ENCODE measurements at places on chromosomes 3 and 15. TPM values are rescaled to one million over a fixed set of nuclear protein-coding genes. Genes with fewer than 3 reads are reported as not detected.
A peak's percentile ranks its signal among the peaks of the same experiment; 100 is the strongest.

GRCh38 chr3:24407980-24408680 is 86.5 kb downstream of the THRB start:
- no peaks in the 10 kb centered on the region for H3K27me3 ChIP-seq
- H3K4me1 ChIP-seq = no peaks in the 10 kb centered on the region
- no peak overlapping the region for H3K27ac ChIP-seq
- H3K36me3 ChIP-seq = no peaks in the 10 kb centered on the region

ZNF106 gene
- total RNA-seq = 69.4 TPM

DNA sequence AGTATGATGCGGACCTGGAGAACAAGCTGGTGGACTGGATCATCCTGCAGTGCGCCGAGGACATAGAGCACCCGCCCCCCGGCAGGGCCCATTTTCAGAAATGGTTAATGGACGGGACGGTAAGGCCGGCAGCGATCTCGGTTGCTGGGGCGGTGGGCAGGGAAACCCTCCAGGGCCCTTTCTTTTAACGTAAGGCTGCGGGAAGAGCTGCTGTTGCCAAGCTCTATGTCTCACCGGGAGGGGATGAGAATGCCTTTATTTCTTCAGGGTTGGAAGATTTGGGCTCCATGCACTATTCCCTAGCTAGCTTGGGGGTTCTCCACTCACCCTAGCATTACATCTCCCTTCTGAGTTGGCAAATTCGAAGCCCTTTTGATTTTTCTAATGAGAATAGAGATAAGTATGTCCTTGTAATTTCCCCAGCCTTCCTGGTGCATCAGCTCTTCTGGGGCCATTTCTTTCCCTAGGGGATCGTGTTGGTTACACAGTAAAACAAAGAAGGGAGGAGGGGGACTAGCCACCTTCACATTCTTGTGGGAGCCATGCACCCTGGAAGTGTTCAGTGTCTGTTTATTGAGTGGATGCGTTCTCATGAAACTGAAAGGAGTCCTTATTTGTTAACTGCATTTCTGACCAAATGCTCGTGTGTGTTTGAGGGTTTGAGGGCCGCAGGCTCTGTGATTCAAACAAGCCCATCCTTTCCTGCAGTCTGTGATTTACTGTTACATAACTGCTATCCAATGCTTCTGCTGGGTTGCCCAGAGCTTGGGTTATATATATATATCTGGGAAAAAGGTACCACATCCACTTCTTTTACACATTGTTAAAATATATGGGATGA is 982 bp downstream of the TAGLN3 start:
- H3K27me3 ChIP-seq = peaks cover 22% of the 10 kb centered on the region
- no peak overlapping the region for H3K27ac ChIP-seq
- H3K36me3 ChIP-seq = no peaks in the 10 kb centered on the region
- DNase-seq = no peak
- peak overlapping the region; percentile 39 for H3K4me3 ChIP-seq

STARD9 gene
- total RNA-seq = 52.8 TPM

- H3K27ac ChIP-seq = no peak overlapping the region
- H3K4me1 ChIP-seq = peaks cover 21% of the 10 kb centered on the region
- no peaks in the 10 kb centered on the region for H3K27me3 ChIP-seq
- no peak overlapping the region for H3K4me3 ChIP-seq
- H3K36me3 ChIP-seq = no peaks in the 10 kb centered on the region
These were observed 38.5 kb downstream of the MAP3K13 start for GRCh38 chr3:185401319-185401955.

- H3K4me3 ChIP-seq = no peak overlapping the region
- no peak for DNase-seq
- no peaks in the 10 kb centered on the region for H3K27me3 ChIP-seq
- H3K4me1 ChIP-seq = no peaks in the 10 kb centered on the region
- H3K36me3 ChIP-seq = no peaks in the 10 kb centered on the region
- no peak overlapping the region for H3K27ac ChIP-seq
These were observed 74.8 kb downstream of the GABRG3 start for GRCh38 chr15:27045796-27046195.

GRCh38 chr3:134029734-134030378 is at the start of gene SLCO2A1:
Gene SLCO2A1, minus strand, starts transcription at chr3:134029925. Its CDS starts 123 bp downstream, at chr3:134029802.
- peaks cover 4% of the 10 kb centered on the region for H3K27me3 ChIP-seq
- H3K36me3 ChIP-seq = no peaks in the 10 kb centered on the region
- H3K4me3 ChIP-seq = peak within 1 kb of the TSS; percentile 43
- peak within 1 kb of the TSS; percentile 43 for H3K27ac ChIP-seq

USP4 gene
- 28.2 TPM for total RNA-seq

IQCF6 gene
- not detected for total RNA-seq

RPL29 gene
- 1,752 TPM for total RNA-seq

- H3K36me3 ChIP-seq = no peaks in the 10 kb centered on the region
- no peak for DNase-seq
- no peak overlapping the region for H3K4me3 ChIP-seq
- H3K27ac ChIP-seq = no peak overlapping the region
- H3K4me1 ChIP-seq = peaks cover 12% of the 10 kb centered on the region
These were observed 451.4 kb upstream of the ATP10A start for GRCh38 chr15:26314577-26314976.

GRCh38 chr3:111769110-111769991 is 89.7 kb upstream of the PHLDB2 start:
- H3K27me3 ChIP-seq = no peaks in the 10 kb centered on the region
- DNase-seq = no peak
- no peaks in the 10 kb centered on the region for H3K36me3 ChIP-seq
- peak overlapping the region; percentile 66 for H3K27ac ChIP-seq
- peaks cover 25% of the 10 kb centered on the region for H3K4me1 ChIP-seq

- H3K27ac ChIP-seq = no peak overlapping the region
- no peak for DNase-seq
- no peaks in the 10 kb centered on the region for H3K4me1 ChIP-seq
- no peaks in the 10 kb centered on the region for H3K27me3 ChIP-seq
- no peaks in the 10 kb centered on the region for H3K36me3 ChIP-seq
These were observed 94.8 kb upstream of the ANKRD28 start for GRCh38 chr3:15892311-15893227.

- no peaks in the 10 kb centered on the region for H3K36me3 ChIP-seq
- no peaks in the 10 kb centered on the region for H3K27me3 ChIP-seq
- no peak overlapping the region for H3K27ac ChIP-seq
These were observed 41.8 kb downstream of the HLTF start for GRCh38 chr3:149044339-149045083.

- no peak for DNase-seq
- H3K27ac ChIP-seq = peak overlapping the region; percentile 21
- H3K4me3 ChIP-seq = no peak overlapping the region
- no peaks in the 10 kb centered on the region for H3K27me3 ChIP-seq
These were observed 34.8 kb upstream of the RASA2 start for GRCh38 chr3:141452045-141452444.

DNA sequence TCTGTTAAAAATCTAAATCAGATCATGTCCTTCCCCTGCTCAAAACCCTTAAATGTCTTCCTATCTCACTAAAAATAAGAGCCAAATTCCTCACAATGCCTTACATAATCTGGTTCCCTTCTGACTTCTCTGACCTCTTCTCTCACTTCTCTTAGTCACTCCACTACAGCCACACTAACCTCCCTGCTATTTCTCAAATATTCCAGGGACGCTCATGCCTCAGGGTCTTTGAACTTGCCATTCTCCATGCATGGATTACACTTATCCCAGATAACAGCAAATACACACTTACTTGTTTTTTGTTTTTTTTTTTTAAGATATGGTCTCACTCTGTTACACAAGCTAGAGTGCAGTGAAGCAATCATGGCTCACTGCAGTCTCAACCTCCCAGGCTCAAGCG is 8.5 kb downstream of the TP53BP1 start:
- DNase-seq = no peak
- no peaks in the 10 kb centered on the region for H3K36me3 ChIP-seq
- H3K4me1 ChIP-seq = peaks cover 13% of the 10 kb centered on the region
- H3K4me3 ChIP-seq = no peak overlapping the region
- H3K27ac ChIP-seq = no peak overlapping the region
- no peaks in the 10 kb centered on the region for H3K27me3 ChIP-seq

GRCh38 chr15:59296181-59296617 is 76.5 kb downstream of the MYO1E start:
- H3K27me3 ChIP-seq = no peaks in the 10 kb centered on the region
- no peak overlapping the region for H3K4me3 ChIP-seq
- H3K36me3 ChIP-seq = no peaks in the 10 kb centered on the region
- no peak for DNase-seq
- no peaks in the 10 kb centered on the region for H3K4me1 ChIP-seq

GRCh38 chr3:127682561-127682960 is 9.8 kb downstream of the ABTB1 start:
- H3K36me3 ChIP-seq = peaks cover 2% of the 10 kb centered on the region
- no peak overlapping the region for H3K27ac ChIP-seq
- no peak overlapping the region for H3K4me3 ChIP-seq
- no peaks in the 10 kb centered on the region for H3K4me1 ChIP-seq

DNA sequence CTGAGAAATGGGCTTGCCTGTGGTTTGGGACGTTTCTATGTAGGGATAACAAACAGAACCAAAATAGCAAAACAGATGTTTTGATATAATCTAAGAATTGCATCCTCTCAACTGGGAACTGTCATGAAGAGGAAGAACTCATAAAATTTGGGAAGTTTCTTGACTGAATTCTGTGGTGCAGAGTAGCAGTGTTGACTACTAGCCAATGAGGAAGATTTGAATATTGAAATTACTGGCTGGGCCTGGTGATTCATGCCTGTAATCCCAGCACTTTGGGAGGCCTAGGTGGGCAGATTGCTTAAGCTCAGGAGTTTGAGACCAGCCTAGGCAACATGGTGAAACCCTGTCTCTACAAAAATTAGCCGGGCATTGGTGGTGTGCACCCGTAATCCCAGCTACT is 42.2 kb downstream of the ZNF609 start:
- H3K36me3 ChIP-seq = no peaks in the 10 kb centered on the region
- H3K4me3 ChIP-seq = no peak overlapping the region
- peak overlapping the region; percentile 74 for H3K27ac ChIP-seq
- H3K27me3 ChIP-seq = no peaks in the 10 kb centered on the region
- peaks cover 68% of the 10 kb centered on the region for H3K4me1 ChIP-seq

TMED3 gene
- total RNA-seq = 44.3 TPM

STAC gene
- total RNA-seq = 17.4 TPM

- no peak overlapping the region for H3K27ac ChIP-seq
- no peak for DNase-seq
- H3K4me1 ChIP-seq = no peaks in the 10 kb centered on the region
- H3K4me3 ChIP-seq = no peak overlapping the region
These were observed 161.1 kb upstream of the EOMES start for GRCh38 chr3:27883266-27883665.

DNA sequence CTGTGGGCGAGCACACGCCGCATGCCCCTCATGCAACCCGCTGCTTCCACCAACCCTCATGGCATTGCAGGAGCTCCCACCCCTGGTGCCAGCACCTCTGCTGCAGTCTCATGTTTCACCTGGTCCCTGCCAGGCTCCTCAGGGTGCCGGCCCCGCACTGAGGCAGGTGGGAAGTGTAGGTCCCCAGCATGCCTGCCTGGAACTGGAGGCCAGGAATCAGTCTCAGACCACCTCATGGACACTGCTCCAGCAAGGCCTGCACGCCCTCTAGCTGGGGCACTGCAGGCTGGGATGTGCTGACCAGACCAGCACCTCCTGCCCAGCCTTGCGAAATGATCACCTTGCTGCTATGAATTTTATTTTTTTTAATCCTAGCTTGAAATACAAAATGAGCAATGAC is 39.1 kb downstream of the OCA2 start:
- H3K4me1 ChIP-seq = no peaks in the 10 kb centered on the region
- H3K4me3 ChIP-seq = no peak overlapping the region
- H3K36me3 ChIP-seq = no peaks in the 10 kb centered on the region
- H3K27ac ChIP-seq = no peak overlapping the region

GRCh38 chr15:39501366-39502081 is 79.4 kb upstream of the THBS1 start:
- H3K4me3 ChIP-seq = no peak overlapping the region
- peak overlapping the region; percentile 64 for H3K27ac ChIP-seq
- H3K36me3 ChIP-seq = no peaks in the 10 kb centered on the region
- DNase-seq = no peak
- H3K4me1 ChIP-seq = peaks cover 63% of the 10 kb centered on the region
- H3K27me3 ChIP-seq = no peaks in the 10 kb centered on the region

SH2D7 gene
- total RNA-seq = not detected

DNA sequence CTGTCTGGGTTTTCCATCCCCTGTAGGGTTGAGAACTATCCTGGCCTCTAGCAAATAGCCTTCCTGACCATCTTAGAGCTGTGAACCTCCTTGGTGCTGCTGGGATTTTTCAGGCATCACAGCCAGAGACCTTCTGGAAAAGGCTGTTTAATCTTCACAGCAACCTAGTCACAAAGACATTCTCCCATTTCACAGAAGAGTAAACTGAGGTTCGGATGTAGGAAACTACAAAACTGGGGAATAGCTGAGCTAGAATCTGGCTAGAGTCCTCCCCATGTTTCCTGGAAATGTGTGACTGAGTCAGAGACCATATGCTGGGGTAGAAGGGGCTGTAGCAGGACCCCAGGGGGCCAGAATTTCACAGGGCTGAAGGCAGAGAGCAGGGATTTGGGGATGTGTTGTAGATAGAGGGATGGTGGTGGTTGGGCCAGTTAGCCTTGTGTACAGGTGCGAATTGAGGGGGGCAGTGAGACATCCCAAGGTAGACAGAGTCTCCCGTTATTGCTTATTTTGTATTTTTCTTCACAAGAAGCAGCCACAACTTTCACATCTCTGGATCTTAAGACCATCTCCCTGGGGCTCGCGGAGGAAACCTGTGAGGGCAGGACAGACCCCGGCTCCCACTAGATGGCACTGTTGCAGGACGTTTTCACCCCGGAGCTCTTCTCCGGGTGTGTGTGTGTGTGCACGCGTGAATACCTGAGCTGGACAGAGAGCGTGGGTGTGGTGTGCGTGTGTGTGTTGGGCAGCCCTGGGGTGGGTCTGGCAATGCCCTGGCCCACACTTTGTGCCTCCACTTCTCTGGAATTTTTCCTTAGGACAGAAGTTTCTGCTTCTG is 66.9 kb upstream of the PRR23C start:
- no peaks in the 10 kb centered on the region for H3K4me1 ChIP-seq
- H3K27me3 ChIP-seq = no peaks in the 10 kb centered on the region
- no peaks in the 10 kb centered on the region for H3K36me3 ChIP-seq
- no peak for DNase-seq
- no peak overlapping the region for H3K4me3 ChIP-seq

- no peak for DNase-seq
- H3K4me1 ChIP-seq = no peaks in the 10 kb centered on the region
- H3K4me3 ChIP-seq = no peak overlapping the region
These were observed 112.7 kb downstream of the CHSY1 start for GRCh38 chr15:101138913-101139880.

- no peaks in the 10 kb centered on the region for H3K27me3 ChIP-seq
- no peaks in the 10 kb centered on the region for H3K4me1 ChIP-seq
- DNase-seq = no peak
These were observed 111.6 kb upstream of the PHLDB2 start for GRCh38 chr3:111747490-111747889.
